NCI-H82 (cell line): ENCODE measurements at places on chromosomes 2 and 18.

- no peak for DNase-seq
Measured at GRCh38 chr2:179247318-179248023, 17.2 kb downstream of the SESTD1 start.

DNA sequence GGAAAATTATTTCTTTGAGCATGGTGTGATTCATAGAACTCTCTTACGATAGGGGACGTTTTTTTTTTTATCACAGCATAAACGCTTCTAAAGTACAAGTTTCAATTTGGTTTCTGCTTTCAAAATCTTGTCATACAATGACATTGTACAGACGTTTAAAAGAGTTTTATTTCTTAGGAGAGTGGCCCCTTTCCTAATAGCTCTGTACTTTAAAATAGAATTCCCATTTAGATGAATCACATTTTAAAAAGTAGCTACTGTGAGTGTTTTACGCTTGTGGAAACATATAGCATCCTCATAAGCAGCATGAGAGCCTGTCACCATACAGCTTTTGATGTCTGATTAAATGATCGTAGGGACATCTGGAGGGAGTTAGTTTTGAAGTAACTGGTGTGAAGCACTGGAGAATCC, 510.9 kb downstream of the PARD3B start:
- no peak for DNase-seq

DNA sequence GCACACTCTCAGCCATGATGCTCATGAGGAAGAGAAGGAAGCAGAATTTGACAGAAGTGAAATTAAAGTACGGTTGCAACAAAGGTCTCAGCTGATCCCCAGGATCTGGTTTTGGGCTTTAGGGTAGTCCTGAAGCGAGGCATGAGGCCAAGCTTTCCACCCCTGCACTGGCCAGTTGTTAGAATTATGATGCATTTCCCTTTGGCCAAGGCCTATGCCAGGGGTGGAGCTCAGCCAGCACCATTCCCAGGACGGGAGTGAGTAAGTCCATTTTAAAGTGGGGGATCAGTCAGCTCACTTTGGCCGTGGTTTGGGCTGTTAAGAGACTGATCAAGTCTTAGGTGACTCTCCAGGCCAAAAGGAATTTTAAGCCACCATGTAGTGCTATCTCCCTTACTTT, 314.5 kb upstream of the MMADHC start:
- DNase-seq = no peak

DNA sequence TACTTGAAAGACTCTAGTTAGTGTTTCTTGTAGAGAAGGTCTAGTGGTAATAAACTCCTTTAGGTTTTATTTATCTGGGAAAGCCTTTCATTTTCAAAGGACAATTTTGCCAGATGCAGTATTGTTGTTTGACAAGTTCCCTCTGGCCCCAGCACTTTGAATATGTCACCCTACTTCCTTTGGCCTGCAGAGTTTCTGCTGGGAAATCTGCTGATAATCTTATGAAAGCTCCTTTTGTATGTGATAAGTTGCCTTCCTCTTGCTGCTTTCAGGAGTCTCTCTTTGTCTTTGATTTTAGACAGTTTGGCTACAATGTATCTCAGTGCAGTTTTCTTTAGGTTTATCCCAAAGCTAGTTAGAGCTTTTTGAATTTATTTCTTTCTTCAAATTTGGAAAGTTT, 106.2 kb upstream of the L3MBTL4 start:
- no peak for DNase-seq

DNA sequence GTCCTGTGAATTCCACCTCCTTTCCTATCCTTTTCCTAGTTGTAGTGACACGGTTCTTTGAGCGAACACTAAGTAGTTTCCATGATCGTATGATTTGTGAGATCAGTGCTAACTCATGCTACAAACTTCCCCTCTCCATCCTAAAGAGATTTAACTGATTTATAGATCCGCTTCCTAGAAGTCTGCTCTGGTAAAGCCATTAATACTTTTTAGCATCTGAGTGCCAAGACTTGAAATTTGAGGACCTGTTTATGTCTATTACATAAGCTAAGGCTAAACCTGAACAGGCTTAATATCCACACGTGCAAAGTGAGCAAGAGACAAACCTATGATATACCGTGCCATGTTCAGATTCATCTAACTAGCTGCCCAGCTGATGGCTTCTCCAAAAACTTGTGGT, 14.9 kb downstream of the PROKR1 start:
- peak; percentile 80 for DNase-seq

GRCh38 chr2:227260041-227260440, 65.0 kb upstream of the MFF start:
- DNase-seq = no peak

- DNase-seq = no peak
Measured at GRCh38 chr2:97731274-97732020, 18.1 kb downstream of the ZAP70 start.

DNA sequence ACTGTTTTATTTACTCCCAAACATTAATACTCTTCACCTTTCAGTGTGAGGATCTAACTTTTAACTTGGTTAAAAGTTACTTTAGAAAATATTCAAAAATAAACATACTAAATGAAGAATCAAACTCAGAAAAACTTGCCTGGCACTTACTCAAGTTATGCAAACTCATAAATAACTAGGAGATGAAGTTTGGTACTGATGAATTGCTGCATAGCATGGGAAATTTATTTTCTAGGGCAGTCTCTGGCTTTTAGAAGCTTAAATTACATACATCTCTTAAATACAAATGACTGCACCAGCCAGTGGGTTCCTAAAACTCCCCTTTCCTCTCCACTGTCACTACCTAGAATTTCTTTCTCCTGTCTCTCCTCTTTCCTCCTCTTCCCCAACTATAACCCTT, 46.7 kb upstream of the CREB1 start:
- DNase-seq = no peak

- peak; percentile 51 for DNase-seq
Measured at GRCh38 chr18:46152436-46152807, 48.2 kb downstream of the HAUS1 start.

DNA sequence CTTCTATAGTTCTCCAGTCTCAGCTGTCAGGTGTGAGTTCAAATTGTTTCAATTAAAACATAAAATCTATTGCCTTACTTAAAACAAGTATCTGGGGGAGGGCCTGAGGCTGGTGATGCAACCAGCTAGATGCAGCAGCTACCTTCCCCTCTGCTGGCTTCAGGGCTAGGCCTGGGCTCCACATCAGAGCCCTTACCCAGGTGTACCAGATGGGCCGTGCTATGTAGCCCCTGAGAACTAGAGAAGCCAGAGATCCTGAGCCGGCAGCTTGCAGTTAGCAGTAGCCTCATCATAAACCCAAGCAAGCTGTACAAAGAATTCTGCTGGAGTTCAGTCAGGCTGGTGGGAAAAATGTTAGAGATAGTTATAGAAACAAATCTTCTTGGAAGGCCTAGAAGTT, 97.7 kb upstream of the ACAA2 start:
- DNase-seq = no peak

- no peak for DNase-seq
Measured at GRCh38 chr2:148853458-148853857, 21.6 kb upstream of the KIF5C start.

DNA sequence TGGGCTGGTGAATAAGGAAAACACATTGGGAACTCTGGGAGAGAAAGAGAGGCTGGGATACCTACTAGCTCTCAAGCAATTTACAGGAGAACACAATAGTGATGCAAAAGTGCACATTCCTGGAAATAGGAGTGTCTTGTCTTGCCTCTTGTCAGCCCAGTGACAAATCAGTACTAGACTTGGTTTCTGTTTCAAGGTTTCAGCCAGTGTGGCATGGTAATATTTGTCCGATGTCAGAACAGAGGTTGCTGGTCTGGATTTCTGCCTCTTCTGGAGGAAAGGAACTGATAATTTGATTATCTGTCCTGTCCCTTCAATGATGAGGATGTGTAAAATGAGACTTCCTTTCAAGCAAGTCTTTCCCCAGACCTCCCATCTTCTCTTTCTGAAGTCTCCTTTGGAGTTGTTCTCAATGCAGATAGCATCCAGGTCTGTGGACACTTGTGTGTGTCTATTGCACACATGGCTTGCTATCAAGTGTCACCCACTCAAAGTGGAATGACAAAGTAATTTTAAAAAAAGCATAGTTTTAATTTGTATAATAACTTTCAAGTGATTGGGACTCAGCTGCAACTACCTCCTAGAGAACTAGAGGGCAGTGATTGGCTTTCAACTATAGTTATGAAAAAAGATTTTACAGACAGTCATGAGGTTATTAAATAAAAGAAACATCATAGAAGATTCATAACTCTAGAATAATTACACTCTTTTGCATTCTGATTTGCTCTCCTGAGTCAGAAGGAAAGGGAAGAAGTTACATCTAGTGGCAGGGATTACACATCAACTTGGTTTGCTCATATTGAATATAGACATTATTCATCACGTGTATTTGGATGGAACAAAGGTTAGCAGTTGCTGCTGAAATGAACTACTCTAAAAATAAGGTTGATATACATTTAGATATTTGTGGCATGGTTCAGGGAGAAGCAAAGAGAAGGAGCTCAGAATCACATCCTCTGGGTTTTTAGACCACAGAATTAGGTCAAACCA, 4.5 kb downstream of the GPR39 start:
- DNase-seq = no peak

GRCh38 chr18:63451799-63452660, 24.7 kb upstream of the SERPINB5 start:
- DNase-seq = no peak

DNA sequence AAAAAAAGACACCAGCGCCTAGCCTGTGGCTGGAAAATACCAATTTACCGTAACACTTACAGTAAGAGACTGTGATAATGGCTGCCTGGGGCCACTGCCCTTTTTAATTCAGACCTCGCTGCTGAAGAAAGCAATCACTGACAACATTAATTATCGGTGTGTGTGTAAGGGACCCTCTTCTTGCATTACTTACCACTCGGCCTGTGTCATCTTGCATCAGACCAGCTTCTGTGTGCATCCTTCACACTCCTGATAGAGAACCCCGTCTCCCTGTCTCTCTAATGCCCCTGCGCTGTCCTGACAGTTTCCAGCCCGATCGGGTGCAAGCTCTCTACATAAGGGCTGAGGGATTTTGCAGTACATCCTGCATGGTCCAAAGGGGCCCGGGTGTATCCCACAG, 124.4 kb downstream of the ZNF516 start:
- DNase-seq = no peak

GRCh38 chr18:35470435-35470834, 27.3 kb downstream of the INO80C start:
- peak; percentile 87 for DNase-seq

DNA sequence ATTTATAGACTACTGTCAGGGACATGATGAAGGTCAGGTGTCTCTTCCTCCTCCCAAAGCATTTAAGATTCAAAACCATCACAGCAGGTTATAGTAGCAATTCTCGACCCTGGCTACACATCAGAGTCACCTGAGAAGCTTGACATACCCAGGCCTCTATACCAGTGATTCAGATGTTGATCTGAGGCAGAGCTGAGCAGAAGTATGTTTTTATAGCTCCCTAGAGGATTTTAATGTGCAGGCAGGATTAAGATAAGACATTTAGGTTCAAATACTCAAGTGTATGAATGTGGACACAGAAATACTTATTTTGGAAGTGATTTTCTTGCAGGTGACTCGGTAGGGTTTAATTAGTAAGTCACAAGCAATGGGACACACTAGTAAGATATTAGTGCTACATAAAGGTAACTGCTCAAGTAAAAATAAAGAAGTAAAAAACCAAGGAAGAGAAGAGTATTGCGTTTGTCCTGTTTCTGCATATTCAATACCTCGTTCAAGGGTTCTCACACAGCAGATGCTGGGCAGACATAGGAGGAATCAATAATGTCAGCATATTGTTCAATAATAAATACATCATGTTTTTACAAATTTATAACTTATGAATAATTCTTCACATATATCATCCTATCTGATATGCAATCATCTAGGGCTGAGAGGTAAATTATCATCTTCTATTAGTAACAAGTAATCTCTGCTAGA, 7.0 kb downstream of the GCFC2 start:
- peak; percentile 16 for DNase-seq

DNA sequence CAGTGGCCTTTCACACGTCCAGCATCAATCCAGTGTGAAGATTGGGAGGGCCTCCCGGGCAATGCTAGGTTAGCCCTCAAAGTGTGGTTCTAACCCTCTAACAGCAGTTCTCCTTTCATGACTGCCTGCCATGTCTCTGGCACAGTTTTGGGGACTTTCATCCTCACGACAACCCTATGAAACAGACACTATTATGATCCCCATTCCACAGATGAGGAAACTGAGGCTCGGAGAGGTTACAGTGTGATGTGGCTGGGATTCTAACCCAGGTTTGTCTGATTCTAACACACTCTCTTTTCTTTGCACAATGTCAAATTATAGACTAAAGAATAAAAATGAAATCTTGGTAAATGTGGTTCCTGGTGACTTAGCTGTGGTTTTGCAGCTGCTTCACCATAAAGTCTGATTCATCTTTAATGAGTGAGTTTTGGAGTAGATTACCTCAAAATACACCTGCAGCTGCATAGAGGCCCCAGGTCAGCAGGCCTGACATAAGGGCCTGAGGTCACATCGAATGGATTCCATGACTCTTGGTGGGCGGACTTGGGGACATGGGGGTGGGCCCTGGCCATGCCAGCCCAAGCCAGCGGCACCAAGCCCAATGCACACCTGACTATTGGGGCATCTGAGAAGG, 214.4 kb downstream of the GLI2 start:
- no peak for DNase-seq

GRCh38 chr2:220930271-220931076, 641.6 kb downstream of the EPHA4 start:
- no peak for DNase-seq

- DNase-seq = no peak
Measured at GRCh38 chr2:169254774-169255173, 107.6 kb downstream of the LRP2 start.

- no peak for DNase-seq
Measured at GRCh38 chr18:6493194-6493593, 78.5 kb upstream of the L3MBTL4 start.

- DNase-seq = no peak
Measured at GRCh38 chr18:22847867-22848451, 85.2 kb upstream of the RBBP8 start.

DNA sequence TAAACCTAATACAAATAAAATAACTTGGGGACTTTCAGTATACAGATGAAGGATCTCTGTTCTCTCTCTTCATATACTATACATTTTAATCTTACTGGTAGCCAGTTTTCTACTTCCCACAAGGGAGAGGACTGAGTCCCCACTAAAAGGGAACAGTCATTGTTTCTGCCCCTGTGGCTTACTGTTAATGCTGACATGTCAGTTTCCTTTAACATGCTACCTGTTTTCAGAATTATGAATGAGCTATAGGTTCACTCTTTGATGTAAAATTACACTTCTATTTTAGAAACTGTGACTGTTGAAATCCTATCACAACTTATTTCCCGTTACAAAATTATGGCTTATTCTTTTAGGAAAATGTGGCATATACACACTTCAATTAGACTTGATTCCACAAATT, 207.7 kb downstream of the CDH2 start:
- DNase-seq = no peak

DNA sequence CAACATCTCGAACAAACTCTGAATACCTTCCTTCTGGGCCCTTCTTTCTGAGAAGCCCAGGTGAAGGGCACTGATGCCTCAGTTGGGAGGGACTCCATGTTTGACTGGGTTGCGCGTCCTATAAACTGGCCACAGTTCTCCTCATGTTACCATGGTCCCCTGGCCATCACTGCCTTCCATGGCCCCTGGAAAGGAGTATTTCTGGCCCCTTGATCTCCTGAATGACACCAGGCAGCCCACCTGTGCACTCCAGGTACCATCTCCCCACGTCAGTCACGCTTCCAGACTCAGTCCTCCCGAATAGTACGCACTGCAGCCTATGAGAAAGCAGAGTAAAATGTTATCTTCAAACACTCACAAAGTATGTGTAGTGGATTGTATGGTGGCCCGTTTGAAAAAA, 73.9 kb downstream of the ACKR3 start:
- no peak for DNase-seq
